Endothelial cell of umbilical vein (primary cell): ENCODE measurements at places on chromosomes 4 and X. TPM values are rescaled to one million over a fixed set of nuclear protein-coding genes. Genes with fewer than 3 reads are reported as not detected.

The F8A2 gene
- polyA plus RNA-seq: not detected in 2 replicates

The TMSB15B gene
- polyA plus RNA-seq: 12.1 and 14.5 TPM in 2 replicates

The GUCY1A1 gene
- 1.2 and 1.3 TPM in 2 replicates for polyA plus RNA-seq

The DNAAF6 gene
- not detected in 2 replicates for polyA plus RNA-seq

The CT45A10 gene
- not detected in 2 replicates for polyA plus RNA-seq

The SPANXD gene
- polyA plus RNA-seq: not detected in 2 replicates

The WAS gene
- not detected in 2 replicates for polyA plus RNA-seq

The CAPN6 gene
- polyA plus RNA-seq: not detected in 2 replicates

DNA sequence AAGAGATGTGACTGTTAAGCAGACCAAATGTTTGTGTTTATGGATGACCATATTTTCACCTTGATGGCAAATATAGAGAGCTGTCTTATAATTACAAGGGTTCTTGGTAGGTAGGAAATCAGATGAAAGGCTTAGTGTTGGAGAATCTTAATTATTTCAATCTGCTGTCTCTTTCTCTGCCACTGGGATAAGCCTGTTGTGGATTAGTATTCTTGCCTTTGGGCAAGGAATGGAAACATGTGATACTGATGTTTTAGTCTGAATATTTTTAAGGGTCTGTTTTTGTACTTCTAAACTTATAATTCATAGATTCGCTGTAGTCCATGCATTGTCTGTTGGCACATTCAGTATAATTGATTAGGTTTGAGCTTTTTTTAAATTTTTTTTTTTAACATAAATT is 23.7 kb upstream of the NUDT6 start:
- no peak for DNase-seq

GRCh38 chrX:132505116-132505515 is 16.3 kb upstream of the MBNL3 start:
- DNase-seq: no peak

GRCh38 chr4:149176039-149176438 is 639.6 kb downstream of the IQCM start:
- DNase-seq: no peak

DNA sequence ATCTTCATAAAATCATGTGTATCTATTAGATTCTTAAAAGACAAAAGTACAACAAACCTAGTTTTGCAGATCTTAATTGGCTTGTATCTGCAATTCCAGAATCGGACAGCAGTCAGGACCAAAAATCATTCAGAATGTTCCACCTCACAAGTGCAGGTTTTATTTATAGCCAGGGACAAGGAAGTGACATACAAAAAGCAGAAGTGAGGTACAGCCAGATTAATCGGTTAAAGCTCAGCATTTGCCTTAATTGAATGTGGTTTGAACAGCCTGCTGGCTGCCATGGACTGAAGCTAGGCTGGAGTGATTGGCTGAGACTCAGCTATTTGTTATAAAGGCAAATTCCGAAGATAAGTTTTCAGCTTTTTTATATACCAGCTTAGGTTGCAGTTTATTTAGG is 932.6 kb downstream of the C4orf33 start:
- DNase-seq: no peak

DNA sequence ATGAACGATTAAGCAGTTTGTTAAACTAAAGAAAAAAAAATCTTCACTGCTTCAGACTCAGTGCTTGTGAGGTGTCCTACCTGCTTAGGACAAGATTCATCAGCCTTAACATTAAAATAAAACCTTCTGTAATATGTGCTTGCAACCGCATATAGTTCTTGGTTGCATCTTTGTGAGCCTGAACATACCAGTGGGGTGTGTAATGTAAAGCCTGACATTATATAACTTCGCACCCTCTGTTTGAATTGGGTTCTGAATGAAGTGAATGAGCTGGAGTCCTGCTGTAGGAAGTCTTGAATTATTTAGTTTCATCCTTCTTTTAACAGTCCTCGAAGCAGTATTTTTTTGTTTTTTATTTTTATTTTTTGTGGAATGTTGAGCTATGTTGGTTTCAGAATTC is 3.1 kb downstream of the KDM6A start:
- peak; percentile 3 for DNase-seq

GRCh38 chr4:86569103-86569870 is 24.8 kb upstream of the PTPN13 start:
- DNase-seq: no peak

- no peak for DNase-seq
Measured at GRCh38 chr4:47879458-47879857, 34.9 kb downstream of the NFXL1 start.

GRCh38 chrX:94057385-94057784 is 383.4 kb downstream of the FAM133A start:
- DNase-seq: no peak

DNA sequence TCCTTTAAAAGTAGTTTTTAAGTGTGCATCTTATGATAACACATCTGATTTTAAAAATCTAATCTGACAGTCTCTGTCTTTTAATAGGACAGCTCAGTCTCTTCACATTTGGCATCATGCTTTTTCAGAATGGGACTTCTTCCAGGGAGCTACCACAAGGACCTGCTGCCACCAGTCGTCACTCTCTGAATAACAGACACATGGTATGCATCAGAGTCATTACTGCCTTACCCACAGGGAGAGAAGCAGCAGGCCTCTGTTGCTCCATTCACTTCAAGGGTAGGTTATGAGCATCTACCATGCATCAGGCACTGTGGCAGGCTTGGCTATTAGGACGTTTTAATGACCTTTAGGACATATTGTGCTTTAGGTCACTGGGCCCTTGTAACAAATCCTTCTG is 50.0 kb upstream of the AFAP1 start:
- DNase-seq: no peak

GRCh38 chr4:25925486-25926201 is 11.6 kb downstream of the SMIM20 start:
- peak; percentile 29 for DNase-seq
